ENCODE measurements at places on chromosomes 11 and 22.

DNA sequence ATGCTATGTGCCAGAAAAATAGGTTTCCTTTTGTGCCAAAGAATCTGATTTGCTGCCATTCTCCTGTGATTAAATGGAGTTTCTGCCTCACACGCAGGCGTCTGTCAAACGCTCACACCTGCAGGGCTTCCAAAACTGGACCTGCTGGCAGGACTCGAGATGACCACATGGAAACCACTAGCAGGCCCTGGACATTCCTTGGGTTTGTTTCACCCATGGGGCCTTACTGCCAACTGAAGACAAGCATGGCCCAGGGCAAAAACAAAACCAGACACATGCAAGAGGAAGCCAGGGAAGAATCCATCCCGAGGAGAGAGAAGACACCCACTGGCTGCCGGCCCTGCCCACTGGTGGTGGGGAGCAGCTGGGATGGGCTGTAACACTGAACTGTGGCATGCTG lies 55.9 kb upstream of the MN1 start:
- DNase-seq, result no peak

DNA sequence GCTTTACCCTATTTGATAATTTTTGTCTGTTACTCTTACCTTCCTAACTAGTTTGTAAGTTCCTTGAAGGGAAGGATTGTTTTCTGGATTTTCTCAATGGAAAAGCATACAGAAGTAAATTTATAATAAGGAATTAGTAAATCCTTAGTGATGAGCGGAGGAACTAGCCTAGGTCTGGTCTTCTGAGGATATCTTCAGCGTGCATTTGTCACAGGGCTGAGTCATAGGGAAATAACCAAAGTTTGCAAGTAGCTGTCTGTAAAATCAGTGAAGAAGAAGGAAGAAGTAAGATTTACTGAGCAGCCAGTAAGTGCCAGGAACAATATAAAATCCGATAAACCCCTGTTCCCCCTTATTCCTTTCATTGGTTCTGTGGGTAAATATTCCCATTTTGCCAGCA lies 162.7 kb upstream of the SORL1-AS1 start:
- DNase-seq, result no peak

DNA sequence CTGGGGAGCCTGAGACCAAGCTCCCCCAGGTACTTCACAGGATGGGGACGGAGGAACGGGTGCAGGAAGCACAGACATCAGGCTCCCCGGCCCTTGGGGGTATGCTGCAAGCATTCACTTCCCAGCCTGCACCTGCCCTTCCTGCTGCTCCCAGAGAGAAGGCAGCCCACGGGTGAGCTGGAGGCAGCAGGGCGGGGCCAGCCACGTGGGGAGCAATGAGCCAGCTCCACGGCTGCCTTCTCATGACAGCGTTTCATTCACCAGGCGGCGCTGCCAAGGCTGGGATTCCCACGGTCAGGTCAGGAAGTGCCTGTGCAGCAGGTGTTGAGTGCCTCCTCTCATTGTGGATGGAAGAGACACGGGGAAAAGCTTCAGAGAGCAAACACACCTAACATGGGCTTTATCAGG lies 14.5 kb upstream of the PHLDA2 start:
- no peak for DNase-seq

DNA sequence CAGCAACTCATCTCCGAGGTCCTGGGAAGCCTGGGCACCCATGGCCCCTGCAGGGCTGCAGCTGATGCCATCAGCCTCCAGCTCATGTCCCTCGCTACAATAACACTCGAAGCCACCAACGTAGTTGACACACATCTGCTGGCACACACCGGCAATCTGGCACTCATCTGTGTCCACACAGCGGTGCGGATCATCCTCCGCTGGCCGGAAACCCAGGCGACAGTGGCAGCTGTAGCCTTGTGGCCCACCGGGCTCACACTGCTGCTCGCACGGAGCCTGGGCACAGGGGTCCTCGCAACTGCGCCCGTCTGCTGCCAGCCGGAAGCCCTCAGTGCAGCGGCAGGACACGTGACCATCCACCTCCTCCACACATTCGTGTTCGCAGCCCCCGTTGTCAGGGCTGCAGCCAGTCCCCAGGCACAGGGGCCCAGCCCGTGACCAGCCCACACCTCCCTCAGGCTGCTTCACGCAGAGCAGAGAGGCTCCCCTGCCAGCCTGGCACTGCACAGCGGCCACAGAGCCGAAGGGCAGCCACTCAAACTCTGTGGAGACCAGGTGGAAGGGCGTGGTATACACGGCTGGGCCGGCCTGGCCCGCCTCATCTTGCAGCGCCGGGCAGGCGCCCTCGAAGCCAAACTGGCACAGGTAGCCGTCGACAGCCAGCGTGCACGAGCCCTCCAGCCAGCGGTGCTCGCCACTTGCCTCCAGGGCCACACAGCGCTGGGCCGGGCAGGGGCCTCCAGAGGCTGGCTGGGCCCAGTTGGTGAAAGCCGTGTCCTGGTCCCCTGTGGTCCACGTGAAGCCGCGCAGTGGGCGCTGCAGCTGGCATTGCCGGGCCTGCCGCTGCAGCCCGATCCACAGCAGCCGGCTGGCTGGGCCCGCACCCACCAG lies 678 bp downstream of the CD248 start:
- no peak for DNase-seq
